ENCODE measurements at places on chromosomes 4 and X. TPM values are rescaled to one million over a fixed set of nuclear protein-coding genes. Genes with fewer than 3 reads are reported as not detected.
A peak's percentile ranks its signal among the peaks of the same experiment; 100 is the strongest.

GRCh38 chr4:127224556-127224955, 408.2 kb upstream of the INTU start:
- no peak for DNase-seq

DNA sequence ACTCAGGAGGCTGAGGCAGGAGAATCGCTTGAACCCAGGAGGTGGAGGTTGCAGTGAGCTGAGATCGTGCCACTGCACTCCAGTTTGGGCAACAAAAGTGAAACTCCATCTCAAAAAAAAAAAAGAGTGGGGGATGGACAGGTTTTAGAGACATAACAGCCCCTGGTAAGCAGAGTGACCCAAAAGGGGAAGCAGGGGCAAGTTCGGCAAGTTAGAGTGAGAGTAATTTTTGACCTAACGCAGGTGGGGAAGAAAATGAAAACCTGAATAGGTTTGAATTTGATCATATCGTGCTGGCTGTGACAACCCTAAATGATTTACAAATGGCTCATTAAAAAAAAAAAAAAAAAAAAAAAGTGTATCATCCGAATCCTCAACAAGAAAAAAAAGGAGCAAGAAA, 25.7 kb upstream of the TMEM131L start:
- DNase-seq, result no peak

DNA sequence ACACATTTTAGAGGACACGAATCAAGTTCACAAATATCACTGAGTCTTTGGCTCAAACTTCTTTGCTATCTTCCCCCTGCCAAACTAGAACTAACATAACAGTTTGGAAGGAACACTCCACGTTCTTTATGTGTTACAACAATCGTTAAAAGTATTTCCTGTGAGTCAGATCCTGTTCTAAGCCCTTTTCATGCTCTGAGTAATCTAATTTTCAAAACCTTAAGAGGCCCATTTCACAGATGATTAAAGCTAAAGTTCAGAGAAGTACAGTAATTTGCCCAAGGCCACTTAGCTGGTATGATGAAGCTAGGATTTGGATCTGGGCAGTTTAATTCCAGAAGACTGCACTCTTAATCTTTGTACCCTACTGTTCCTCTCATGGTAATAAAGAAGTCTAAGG, 854.4 kb upstream of the INTU start:
- peak; percentile 15 for DNase-seq

Gene ATP8A1
- total RNA-seq, result 6.5 TPM

Gene CACNA1F
- total RNA-seq, result not detected

Data from pulmonary artery endothelial cell (primary cell).